ENCODE measurements at places on chromosomes 7 and 10. TPM values are rescaled to one million over a fixed set of nuclear protein-coding genes. Genes with fewer than 3 reads are reported as not detected.

C10orf67 gene
- total RNA-seq = 0.26 TPM

CTAGE6 gene
- 1.1 TPM for total RNA-seq

TRIM50 gene
- total RNA-seq = not detected

PRLHR gene
- total RNA-seq = not detected

OPN1SW gene
- total RNA-seq = not detected

EPHA1 gene
- 19.7 TPM for total RNA-seq

TFPI2 gene
- total RNA-seq = 1.4 TPM

INPP5F gene
- 10.4 TPM for total RNA-seq

COMMD3 gene
- total RNA-seq = 35.0 TPM

CTBP2 gene
- total RNA-seq = 1.5 TPM

YAE1 gene
- total RNA-seq = 3.7 TPM

SPDYE9 gene
- total RNA-seq = not detected

SLC16A9 gene
- 0.18 TPM for total RNA-seq

PAX2 gene
- not detected for total RNA-seq

SMC3 gene
- 31.6 TPM for total RNA-seq

ENO4 gene
- not detected for total RNA-seq

DNA sequence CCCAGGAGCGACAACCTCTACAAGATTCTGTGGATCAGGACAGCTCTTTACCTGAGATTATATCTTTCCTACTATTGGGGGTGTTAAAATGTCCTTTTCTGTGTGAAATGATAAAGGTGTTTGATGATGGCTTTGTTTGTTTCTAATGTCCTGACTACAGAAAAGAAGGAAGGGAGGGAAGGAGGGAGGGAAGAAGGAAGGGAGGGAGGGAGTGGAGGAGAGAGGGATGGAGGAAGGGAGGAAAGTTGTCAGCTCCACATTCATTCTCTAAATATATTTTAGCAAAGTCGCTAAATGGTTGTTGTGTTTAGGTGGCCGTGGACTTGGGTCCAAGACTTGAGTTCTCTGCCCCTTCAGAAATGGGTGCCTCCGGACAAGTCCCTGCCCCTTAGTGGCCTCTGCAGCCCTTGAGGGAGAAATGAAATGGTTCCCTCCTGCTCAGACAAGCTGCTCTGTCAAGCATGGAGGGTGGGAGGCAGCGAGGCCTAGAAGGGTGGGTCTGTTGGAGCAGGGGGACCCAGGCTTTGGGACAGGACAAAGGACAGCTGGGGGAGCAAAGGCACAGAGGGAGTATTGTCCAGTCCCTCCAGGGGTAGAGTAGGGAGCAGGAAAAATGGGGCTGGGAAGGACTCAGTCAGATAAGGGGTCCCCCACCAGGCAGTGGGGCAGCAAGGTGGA, 4.4 kb downstream of the RGS10 start:
- no peak for DNase-seq

GRCh38 chr10:34102893-34103506, 712.1 kb downstream of the PARD3 start:
- DNase-seq = no peak

GRCh38 chr10:118827053-118827452, 72.3 kb upstream of the CACUL1 start:
- DNase-seq = no peak

- no peak for DNase-seq
These were observed 113.6 kb downstream of the TBXAS1 start for GRCh38 chr7:139942636-139943035.

GRCh38 chr10:70583669-70584037, 18.9 kb downstream of the PRF1 start:
- no peak for DNase-seq

DNA sequence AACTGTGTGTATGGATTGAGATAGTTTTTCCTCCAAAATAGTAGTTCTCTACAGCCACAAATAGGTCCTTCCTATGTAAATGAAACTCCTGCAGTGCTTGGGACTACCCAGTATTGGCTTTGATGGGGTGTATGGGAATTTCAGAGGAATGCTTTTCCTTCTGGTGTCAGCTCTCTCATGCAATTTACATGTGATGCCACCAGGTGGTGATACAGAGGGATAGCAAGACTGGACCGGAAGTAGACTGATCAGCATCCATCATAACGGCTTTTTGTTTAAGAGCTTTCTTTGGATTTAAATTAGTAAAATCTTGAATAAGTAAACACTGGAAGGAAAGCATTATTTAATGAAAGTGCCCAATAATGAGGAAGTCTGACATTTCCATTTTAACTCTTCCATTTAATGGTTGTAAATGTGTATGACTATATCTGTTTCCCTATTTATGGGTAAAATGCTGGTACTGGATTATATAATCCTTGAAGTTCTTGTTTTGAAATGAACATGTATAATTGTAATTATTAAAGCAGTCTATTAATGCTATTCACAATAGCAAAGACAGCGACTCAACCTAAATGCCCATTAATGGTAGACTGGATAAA, 22.7 kb downstream of the DYNC1I1 start:
- no peak for DNase-seq

GRCh38 chr10:61448841-61449600, 4.2 kb downstream of the TMEM26 start:
- no peak for DNase-seq

- no peak for DNase-seq
These were observed 42.6 kb downstream of the ZNF273 start for GRCh38 chr7:64945503-64946175.

- no peak for DNase-seq
These were observed 72.0 kb downstream of the SLC37A3 start for GRCh38 chr7:140326116-140326928.

DNA sequence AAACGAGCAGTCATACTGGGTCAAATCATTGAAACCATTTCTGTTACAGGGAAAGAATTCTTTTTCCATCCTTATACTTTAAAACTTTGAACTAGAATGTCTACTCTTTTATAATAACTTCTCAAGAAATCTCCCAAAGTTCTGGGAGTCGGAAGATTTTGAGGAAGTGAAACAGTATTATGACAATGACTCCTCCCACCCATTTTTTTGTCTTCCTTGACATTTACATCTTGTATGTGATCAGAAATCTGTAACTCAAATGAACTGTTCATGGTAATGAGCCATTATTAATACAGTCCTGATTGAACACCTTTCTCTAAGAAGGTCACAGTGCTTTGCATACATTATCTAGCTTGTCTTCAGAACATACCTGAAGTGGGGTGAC, 227.4 kb downstream of the CELF2 start:
- no peak for DNase-seq

- no peak for DNase-seq
These were observed 10.0 kb downstream of the TMEM120A start for GRCh38 chr7:75984130-75985008.

- DNase-seq = no peak
These were observed 267.9 kb upstream of the TCERG1L start for GRCh38 chr10:131579251-131580071.

- DNase-seq = no peak
These were observed 105.3 kb upstream of the LYZL2 start for GRCh38 chr10:30734901-30735300.

DNA sequence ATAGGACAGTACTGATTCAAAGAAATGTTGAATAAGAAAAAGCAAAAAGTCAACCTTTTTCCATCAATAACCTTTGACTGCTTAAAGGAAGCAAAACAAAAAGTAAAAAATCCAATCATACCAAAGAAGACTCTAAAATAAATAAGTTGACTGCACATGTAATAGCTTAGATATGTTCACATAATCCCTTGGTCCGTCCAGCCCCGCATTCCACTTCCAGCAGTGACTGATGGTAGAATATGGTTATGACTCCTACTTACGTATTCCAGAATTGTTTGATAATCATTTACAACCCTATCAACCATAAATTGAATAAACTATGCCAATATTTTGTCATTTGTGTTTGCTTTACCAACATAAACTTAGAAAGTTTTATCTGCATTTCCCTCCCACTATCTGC, 77.9 kb downstream of the CTNNA3 start:
- no peak for DNase-seq

DNA sequence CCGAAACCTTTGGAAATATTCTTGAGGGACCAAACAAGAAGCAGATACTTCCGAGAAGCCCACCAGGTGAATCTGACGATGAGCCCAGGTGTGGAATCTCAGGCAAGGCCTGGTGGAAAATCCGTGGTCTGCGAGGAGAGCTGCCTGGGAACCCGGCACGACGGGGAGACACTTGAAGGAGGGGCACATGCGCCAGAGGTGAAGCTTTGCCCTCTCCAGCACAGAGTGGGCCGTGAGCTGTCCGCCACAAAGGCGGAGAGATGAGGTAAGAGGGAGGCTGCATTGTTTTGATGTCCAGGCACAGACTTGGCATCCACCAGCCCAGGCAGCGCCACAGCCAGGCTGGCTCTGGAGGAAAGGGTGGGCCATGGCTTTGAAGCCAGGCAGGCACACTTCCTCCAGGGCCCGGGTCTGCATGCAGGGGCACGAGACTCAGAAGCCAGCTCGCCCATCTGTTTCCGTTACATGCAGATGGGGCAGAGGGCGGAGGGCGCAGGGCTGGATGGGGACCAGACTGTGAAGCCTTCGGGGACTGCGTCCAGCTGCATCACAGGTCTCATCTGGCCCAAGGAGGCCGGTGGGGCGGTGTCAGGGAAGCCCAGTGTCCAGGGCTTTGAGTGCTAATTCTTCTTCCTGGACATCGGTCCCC, 45.4 kb downstream of the CALML3 start:
- DNase-seq = no peak

DNA sequence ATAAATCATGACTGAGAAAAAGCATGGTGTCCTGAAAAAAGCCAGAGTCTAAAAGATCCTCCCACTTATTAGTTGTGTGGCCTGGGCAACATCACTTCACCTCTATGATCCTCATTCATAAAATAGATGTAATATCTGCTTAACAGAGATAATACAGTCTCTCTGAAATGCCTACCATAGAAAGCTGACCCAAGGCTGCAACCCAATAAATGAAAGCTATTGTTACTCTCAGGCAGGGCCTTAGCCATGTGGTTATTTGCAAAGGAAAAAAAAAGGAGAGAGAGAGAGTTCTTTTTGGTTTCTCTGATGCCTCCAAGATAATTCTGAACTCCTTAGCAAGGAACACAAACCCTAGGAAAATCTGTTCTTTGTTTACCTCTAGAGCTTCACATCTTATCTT, 7.9 kb downstream of the FAM13C start:
- DNase-seq = no peak

DNA sequence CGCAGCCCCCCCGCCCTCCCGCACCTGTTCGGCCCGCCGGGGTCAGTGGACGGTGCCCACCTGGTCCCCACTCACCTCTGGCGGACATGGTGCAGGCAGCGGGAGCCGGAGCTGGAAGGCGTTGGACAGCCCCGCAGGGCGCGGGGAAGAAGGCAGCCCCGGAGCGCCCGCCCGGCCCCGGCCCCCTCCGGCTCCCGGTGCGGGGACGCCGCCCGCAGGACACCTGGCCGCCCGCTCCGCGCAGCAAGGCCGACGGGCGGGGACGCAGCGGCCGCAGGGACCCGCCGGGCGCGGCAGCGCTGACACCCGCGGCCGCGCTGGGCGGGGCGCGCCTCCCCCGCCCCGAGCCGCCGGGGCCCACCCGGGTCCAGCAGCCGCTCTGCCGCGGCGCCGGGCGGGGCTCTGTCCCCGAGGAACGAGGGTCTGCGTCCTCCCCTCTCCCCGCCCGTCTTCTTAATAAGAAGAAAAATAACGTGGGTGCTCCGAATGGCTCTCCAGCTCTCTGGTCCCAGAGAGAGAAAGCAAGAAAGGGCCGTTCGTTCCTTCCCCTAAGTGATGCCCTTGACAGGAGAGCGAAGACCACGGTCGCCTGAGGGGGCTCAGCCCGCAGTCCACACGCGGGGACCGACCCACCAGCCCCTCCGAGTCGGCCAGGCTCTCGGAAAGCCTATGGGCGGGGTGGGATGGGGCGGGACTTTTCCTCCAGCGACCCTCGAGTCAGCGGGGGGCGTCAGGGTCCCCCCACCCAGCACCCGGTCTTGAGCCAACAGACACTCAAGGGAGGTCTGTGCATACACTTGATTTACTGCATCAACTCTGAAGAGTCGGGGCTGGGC, 53.4 kb upstream of the FHIP2A start:
- no peak for DNase-seq

GRCh38 chr7:6442114-6442513, 5.6 kb downstream of the DAGLB start:
- DNase-seq = no peak

GRCh38 chr10:88156341-88156740, 292.9 kb downstream of the PTEN start:
- DNase-seq = no peak

DNA sequence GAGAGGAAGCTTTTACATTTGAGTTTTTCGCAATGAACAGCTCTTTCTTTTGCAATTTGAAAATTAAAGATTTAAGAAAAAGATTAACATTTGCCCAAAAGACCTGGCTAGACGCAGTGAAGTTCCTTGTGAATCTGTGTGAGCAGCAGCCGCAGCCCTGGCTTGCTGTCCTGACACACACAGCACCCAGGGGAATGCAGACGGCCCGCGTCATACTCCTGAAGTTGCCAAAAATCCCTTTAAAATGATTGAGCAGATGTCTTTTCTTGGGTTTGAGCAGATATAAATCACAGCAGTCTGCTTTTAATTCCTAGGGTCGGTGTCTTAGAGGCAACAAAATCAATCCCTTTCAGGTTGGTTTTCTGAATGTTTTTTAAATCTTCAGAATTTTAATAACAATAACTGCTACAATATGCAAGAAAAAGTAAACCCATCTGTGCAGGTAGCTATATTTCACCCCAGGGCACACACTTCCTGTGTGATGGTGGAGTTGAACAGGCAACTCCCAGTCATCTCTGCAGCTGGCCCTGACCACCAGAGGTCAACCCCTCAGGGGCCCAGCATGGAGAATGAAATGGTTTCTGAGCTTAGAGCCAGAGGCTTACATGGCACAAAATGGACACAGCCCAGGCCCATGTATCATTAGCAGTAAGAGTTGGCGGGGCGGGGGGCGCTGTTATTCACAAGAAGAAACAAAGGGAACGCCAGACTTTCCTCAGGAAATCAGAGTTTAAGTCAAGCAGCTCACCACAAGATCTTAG, 32.2 kb upstream of the TRIL start:
- no peak for DNase-seq
